ENCODE measurements at places on chromosomes 7 and 10. TPM values are rescaled to one million over a fixed set of nuclear protein-coding genes. Genes with fewer than 3 reads are reported as not detected.

CCZ1B gene
- total RNA-seq = 21.9 TPM

AASS gene
- total RNA-seq = 0.06 TPM

PRKG1 gene
- total RNA-seq = not detected

SFRP4 gene
- total RNA-seq = 6.9 TPM

IL6 gene
- total RNA-seq = 4.6 TPM

IQUB gene
- total RNA-seq = not detected

FAM180A gene
- total RNA-seq = not detected

SUN3 gene
- not detected for total RNA-seq

TMEM176A gene
- total RNA-seq = not detected

AIFM2 gene
- 37.5 TPM for total RNA-seq

MAP3K8 gene
- total RNA-seq = 16.9 TPM

NPFFR1 gene
- not detected for total RNA-seq

Measured in A549 treated with RU486 at 1 μM for 4 hours (cell line).